Thoracic aorta (tissue), 2 donors: ENCODE measurements at places on chromosomes 3 and 15. TPM values are rescaled to one million over a fixed set of nuclear protein-coding genes. Genes with fewer than 3 reads are reported as not detected.

The IQCH gene
- total RNA-seq: 0.14 TPM

DNA sequence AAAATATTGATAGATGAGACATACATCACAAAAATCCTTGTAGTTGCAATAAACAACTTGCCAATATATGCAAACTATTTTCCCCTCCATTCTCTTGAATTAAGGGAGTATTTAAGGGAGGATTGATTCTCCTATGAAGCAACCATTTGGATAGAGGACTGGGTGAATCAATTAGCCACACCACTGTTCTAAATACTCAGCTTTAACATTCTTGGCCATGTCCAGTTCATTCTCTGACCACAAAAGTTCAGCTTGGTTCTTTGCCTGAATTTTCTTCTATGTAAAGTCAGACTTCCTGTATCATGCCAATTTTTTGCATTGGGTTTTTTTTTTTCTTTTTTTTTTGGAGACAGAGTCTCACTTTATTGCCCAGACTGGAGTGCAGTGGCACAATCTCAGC lies 15.8 kb upstream of the SEC11A start:
- DNase-seq: no peak

- no peak for DNase-seq
These were observed 4.8 kb downstream of the RARRES1 start for GRCh38 chr3:158727206-158728060.

DNA sequence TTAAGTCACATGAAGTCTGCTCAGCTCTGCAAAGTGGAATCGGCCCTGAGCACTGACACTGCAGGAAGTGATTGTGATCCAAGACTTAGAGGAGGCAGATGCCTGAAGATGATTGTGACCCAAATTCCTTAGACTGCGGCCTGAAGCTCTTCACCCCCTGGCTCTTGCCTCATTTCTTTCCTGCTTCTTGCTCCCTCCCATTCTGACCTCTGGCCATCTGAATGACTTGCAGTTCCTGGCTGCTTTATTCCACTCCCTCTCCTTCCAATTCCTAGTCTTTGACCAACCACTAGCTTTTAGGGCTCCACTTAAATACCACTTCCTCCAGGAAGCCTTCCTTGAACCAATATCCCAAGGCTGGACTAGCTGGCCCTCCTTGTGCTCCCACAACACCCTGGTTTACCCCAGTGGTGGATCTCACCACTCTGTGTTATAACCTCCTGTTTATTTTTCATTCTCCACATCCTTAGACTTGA lies 9.9 kb upstream of the EPB42 start:
- DNase-seq: no peak

GRCh38 chr3:183506674-183507320 lies 48.7 kb downstream of the KLHL6 start:
- DNase-seq: no peak

- no peak for DNase-seq
These were observed at the start of gene RETNLB for GRCh38 chr3:108757404-108757982. RETNLB (minus strand) TSS chr3:108757410; CDS start chr3:108757185, 225 bp downstream.

DNA sequence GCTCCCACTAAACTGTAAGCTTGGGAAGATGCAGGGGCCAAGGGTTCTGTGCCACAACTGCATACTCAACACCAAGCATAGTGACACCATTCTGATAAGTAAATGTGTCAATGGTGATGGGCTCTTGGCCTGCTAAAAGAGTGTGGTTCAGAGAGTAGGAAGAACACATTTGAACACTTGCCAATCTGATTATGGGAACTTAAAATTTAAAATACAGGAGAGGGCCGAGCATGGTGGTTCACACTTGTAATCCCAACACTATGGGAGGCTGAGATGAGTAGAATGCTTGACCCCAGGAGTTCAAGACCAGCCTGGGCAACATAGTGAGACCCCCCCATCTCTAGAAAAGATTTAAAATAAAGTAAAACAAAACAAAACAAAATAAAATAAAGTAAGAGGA lies 34.1 kb downstream of the PTPN9 start:
- DNase-seq: no peak

GRCh38 chr3:194777729-194778128 lies 92.0 kb downstream of the FAM43A start:
- no peak for DNase-seq

DNA sequence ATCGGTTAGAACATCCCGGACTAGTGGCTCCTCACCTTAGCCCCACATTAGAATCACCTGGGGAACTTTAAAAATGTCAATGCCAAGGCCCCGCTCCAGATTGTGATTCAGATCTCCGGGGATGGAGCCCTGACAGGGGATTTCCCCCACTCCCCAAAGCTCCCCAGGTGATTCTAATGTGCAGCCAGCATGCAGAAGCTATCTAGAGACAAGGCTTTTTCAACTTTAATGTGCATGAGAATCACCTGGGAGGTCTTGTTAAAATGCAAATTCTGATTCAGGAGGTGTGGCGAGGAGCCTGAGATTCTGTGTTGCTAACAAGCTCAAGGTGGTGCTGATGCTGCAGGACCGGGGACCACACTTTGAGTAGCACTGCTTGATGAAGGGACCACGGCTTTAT lies 156.7 kb downstream of the RAB11A start:
- no peak for DNase-seq

DNA sequence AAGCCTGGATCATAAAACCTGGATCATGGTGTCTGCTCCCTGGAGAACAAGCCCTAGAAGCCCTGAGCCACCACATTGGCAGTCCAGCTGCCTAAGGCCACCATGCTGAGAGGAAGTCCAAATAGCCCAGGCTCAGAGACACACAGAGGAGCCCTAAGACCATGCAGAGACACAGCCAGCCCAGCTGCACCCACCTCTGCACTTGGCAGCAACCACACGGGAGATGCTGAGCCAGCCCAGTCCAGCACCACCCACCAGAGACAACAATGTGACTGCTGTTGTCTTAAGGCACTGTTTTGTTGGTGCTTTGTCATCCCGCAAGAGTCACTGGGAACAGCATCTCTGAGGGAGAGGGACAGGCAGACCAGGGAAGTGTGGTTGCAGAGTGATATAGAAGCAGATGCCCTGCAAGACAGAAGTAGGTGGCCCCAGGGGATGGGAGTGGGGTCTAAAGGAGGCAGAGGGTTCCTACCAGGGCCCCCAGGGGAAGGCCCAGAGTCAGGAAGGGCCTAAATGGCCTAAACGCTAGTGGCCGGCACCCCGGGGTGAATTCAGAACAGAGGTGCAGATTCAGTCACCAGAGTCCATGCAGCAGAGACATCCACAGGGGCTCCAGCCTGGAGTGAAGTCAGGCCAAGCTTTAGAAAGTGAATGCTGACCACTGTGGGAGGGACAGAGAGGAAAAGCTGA lies 105.4 kb upstream of the PRR20G start:
- no peak for DNase-seq

The TMCO5A gene
- not detected for total RNA-seq

The SQOR gene
- 65.1 TPM for total RNA-seq

The SENP7 gene
- total RNA-seq: 23.7 TPM

DNA sequence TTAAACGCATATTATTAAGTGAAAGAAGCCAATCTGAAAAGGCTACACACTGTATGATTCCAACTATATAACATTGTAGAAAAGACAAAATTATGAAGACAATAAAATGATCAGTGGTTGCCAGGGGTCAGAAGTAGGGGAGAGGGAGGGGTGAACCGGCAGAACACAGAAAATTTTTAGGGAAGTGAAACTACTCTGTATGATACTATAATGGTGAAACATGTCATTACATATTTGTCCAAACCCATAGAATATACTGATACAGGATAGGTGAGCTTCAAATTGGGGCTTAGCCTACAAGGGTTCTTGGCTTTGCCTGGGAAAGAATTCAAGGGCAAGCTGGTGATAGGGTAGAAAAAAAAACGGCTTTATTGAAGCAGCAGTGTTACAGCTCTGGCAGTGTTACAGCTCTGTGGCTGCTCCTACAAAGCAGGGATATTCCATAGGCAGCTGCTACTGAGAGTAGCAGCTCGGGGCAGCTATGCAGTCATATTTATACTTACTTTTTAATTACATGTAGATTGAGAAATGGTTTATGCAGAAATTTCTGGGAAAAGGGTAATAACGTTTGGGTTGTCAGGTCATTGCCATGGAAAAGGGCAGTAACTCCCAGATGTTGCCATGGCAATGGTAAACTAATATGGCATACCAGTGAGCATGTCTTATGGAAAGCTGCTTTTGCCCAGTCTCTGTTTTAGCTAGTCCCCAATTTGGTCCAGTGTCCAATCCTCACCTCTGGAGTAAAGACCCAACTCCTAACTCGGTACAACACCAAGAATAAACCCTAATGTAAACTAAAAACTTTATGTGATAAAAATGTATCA lies 125.1 kb upstream of the SLC25A36 start:
- no peak for DNase-seq

The BUB1B gene
- 0.41 TPM for total RNA-seq

The SIDT1 gene
- 1.6 TPM for total RNA-seq

DNA sequence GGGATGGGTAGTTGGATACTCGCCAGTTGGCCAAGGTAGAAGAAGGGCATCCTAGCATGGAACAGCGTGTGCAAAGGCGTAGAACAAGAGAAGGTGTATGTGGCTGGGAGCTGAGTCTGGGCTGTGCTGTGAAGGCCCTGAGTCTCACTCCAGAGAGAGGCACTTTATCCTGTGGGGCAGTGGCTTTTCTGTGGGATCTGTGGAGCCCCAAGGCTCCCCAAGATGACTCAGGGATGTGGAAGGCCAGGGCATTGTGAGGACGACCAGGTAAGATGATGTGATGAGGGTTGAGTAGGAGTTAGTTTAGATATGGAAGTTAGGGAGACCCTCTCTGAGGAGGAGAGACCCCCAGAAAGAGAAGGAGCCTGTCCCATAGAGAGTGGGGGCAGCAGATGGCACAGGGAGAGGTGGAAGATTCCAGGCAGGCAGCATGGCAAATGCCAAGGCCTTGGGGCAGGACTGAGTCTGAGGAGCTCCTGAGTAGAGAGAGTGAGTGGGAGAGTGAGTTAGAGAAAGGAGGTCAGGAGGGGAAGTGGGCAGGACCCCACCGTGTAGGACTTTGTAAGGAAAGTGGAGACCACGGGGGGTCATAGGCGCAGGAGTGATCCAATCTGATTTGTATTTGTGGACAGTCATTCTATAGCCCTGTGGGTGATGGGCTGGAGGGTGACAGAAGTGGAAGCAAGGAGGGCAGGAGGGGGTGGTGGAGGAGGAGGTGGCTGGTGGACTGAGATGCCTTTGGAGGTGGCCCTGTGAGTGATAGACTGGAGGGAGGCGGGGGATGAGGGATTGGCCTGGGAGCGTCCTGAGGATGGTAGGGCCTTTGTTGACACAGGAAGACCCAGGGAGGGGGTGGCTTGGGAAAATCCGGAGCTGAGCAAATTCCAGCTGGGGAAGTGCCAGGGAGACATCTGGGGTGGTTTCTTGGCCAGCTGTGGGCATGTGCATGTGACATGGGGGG lies 50.3 kb downstream of the FBLN2 start:
- DNase-seq: no peak

The ALDH1L1 gene
- total RNA-seq: 50.2 TPM

DNA sequence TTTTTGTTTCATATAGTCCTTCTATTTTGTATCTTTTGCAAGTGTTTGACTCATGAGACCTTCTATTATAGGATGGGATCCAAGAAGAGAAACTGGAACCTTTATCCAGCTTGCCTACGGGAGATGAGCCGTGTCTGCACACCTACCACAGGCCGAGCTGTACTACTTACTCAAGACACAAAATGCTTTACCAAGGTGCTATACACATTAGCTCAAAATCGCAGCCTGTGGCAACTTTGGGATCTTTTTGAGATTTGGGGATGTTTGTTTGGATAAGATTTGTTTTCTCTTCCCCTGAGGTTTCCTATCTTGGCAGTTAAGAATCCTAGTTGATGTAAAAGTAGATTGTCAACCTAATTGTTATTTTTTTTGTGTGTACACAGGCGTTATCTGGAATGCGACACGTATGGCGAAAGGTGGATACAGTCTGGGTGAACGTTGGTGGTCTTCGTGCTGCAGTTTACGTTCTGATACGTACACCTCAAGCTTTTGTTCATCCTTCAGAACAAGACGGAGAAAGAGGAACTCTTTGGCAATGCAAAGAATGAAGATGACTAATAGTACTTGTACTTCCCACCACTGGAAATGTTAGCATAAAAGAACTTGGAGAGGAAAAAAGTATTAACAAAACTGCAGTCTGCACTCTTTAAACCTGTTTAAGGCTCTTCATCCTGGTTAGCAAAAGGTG lies 13.1 kb upstream of the SETD5 start:
- no peak for DNase-seq

- no peak for DNase-seq
These were observed 108.1 kb downstream of the KLF13 start for GRCh38 chr15:31434588-31435260.

The CAPN3 gene
- total RNA-seq: 37.0 TPM

DNA sequence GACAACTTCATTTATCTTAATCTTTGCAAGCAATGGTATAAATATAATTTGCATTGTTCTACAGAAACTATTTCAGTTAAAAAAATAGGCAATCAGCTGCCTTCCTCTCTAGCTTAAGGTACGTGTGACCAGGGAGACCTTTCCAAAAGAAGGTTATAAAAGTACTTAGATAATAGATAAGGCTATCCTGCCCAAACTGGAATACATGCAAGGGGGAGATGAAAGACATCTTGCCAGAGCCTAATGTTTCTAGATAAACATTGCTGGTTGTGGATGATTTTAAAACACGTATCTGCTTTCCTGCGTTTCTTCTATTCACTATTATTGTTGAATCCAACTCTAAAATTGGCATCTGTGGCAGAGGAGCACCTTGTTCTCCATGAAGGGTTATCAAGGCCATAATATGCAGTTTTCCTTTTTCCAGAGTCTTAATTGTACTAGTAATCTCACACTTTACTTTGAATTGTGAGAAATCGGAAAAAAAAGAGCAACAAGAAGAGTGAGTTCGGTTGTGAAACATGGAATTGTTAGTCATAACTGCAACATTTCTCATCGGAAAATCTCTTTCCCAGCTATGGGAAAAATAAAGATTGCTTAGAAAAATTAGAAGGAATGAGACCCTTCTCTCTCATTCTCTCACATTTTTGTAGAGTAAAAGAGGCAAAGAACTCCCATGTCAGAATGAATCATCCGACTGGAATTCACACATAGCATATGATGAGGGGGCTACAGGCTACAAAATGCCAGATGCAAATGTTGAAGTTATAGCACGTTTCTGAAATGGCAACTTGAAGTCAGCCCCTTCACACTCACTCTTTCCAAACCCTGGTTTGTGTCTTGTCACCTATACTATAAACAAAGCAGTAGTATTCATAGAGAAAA lies 936.1 kb upstream of the NR2F2 start:
- DNase-seq: no peak

DNA sequence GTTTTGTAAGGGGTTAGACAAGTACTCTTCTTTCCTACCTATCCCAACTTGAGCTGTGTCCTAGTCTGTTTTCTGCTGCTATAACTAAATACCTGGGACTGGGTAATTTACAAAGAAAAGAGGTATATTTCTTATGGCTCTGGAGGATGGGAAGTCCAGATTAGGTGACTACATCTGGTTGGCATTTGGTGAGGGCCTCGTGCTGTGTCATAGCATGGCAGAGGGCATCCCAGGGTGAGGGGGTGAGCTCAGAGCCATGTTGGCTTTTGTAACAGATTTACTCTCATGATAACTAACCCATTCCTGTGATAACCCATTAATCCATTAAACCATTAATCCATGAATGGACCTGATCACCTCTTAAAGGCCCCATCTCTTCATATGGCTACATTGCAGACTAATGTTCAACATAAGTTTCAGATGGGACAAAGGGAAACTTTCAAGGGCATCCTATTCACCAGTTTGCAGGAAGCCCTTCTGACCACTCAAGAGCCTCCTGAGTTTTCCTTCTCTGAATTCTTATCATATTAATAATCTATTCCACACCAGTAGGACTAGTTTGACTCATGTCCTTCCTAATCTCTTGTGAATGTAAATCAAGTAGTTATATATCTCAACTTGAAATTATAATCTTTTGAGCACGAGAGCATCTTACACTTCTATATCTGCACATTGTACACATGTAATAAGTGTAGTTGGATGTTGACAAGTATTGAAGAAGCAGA lies 185.7 kb upstream of the ZPLD1 start:
- DNase-seq: no peak

The NAALADL2 gene
- total RNA-seq: 21.0 TPM

The CELSR3 gene
- 3.0 TPM for total RNA-seq

The LARP6 gene
- 92.6 TPM for total RNA-seq
